GDM1 (cell line): ENCODE measurements at places on chromosomes 3 and 15.

- no peak for DNase-seq
These were observed 37.3 kb upstream of the ATP10A start for GRCh38 chr15:25900431-25900830.

- DNase-seq, result no peak
These were observed 381.1 kb downstream of the CTNNB1 start for GRCh38 chr3:41580274-41580959.

- no peak for DNase-seq
These were observed 248.8 kb upstream of the LYSMD4 start for GRCh38 chr15:99981839-99982658.

- DNase-seq, result no peak
These were observed 59.7 kb downstream of the PDCD6IP start for GRCh38 chr3:33858131-33858530.
